ENCODE measurements at places on chromosomes 5 and 9. TPM values are rescaled to one million over a fixed set of nuclear protein-coding genes. Genes with fewer than 3 reads are reported as not detected.

GRCh38 chr9:126361810-126362238 lies 35.2 kb downstream of the MVB12B start:
- no peak overlapping the region for H3K27ac ChIP-seq
- no peaks in the 10 kb centered on the region for H3K36me3 ChIP-seq
- no peaks in the 10 kb centered on the region for H3K4me1 ChIP-seq

The TMED7 gene
- total RNA-seq, result 47.5 TPM

The PCDH1 gene
- total RNA-seq, result not detected

DNA sequence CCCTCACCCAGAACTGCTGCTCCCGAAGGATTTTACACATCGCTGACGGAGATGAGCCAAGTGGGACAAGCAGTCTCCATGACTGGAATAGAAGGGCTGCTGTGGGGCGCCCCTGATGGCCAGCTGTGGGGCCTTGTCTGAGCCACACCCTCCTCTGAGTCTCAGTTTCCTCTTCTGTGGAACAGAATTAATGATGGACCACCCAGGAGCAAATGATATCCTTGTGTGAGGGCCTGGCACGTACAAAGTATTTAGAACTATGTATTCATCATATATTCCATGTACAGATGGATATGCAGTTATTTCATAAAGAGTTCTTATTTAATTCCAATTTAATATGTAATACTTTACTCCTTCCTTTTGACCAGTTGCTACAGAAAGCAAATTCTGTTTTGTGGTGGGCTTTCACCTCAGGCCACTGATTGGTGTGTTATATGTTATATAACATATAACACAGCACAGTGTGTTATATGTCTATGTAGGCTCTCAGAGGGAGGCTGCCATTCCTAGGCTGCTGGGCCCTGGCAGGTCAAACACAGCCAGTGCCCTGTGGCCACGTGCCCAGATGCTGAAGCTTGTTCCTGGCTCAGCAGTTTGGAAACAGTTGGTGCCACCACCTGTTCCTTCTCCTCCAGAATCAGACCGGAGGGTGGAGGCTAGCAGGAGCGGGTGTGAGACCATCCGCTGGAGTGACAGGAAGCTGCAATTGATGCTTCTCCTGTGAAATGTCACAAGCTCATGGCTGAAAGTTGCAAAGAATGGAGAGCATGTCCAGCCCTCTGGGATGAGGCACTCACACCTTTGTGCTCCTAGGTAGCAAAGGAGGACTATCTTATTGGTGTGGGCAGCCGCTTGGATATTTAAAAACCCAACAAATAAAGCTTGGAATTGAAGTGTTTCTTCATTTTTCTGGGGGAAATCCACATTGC lies 4.4 kb upstream of the FGD3 start:
- peaks cover 4% of the 10 kb centered on the region for H3K36me3 ChIP-seq
- no peaks in the 10 kb centered on the region for H3K27me3 ChIP-seq
- H3K27ac ChIP-seq, result no peak overlapping the region
- H3K4me3 ChIP-seq, result no peak overlapping the region

DNA sequence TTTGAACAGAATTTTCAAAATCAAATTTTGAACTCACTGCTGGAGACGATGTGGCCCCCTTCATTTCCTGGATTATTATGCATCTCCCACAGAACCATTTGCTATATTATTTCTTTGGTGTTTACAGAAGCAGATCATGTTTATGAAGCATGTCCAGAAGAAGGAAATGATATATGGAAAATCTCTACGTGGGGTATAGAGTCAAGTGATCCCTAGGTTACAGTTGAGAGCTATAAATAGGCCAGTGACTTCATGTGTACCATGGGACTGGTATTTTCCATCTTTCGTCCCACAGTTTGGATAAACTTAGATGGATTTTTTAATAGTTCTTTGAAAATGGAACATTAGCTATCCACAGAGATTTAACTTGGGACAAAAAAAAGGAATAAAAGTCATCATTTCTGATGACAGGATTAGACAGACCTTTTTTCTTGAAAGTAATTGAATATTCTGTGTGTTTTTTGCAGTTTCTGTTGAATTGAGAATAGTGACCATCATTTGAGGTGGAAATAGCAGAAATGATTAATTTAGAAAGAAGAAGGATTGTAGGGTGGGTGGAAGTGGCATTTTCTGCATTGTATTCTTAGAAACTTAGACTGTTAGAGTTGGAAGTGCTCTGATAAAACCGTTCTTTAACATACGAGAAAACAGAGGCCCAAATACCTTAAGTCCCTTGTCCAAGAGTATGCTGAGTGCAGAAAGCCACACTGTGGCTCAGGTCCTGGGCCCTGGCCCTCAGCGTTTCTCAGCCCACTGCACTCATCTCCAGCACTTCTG lies 136.4 kb downstream of the PIP5K1B start:
- H3K4me1 ChIP-seq, result no peaks in the 10 kb centered on the region
- no peak overlapping the region for H3K27ac ChIP-seq
- H3K27me3 ChIP-seq, result no peaks in the 10 kb centered on the region
- no peak overlapping the region for H3K4me3 ChIP-seq
- no peak for DNase-seq

DNA sequence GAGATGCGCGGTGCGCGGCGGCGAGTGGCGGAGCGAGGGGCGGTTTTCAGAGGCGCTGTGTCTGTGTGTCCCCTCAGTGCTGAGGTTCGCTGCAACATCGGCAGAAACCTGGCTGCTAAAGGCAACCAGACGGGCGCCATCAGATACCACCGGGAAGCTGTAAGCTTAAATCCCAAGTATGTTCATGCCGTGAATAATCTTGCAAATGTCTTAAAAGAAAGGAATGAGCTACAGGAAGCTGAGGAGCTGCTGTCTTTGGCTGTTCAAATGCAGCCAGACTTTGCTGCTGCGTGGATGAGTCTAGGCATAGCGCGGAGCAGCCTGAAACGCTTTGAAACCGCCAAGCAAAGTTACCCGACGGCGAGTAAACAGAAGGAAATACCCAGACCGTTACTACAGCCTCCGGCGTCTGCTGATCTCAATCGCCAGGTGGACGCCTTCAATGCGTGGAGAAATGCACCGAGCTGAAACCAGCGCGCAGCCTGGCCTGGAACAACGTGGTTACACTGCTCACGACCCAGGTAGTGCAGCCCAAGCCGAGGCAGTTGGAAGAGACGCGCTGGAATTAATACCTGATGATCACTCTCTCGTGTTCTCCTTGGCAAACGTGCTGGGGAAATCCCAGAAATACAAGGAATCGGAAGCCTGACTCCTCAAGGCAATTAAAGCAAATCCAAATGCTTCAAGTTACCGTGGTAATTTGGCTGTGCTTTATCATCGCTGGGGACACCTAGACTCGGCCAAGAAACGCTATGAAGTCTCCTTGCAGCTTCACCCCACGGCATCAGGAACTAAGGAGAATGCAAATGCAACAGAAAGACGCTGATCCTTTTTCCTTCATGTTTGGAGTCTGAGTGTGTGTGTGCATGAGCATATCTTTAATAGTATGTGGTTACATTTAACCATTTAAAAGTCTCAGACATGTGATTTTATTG lies 15.9 kb downstream of the OR2V1 start:
- peaks cover 16% of the 10 kb centered on the region for H3K27me3 ChIP-seq
- no peaks in the 10 kb centered on the region for H3K4me1 ChIP-seq
- H3K4me3 ChIP-seq, result no peak overlapping the region

DNA sequence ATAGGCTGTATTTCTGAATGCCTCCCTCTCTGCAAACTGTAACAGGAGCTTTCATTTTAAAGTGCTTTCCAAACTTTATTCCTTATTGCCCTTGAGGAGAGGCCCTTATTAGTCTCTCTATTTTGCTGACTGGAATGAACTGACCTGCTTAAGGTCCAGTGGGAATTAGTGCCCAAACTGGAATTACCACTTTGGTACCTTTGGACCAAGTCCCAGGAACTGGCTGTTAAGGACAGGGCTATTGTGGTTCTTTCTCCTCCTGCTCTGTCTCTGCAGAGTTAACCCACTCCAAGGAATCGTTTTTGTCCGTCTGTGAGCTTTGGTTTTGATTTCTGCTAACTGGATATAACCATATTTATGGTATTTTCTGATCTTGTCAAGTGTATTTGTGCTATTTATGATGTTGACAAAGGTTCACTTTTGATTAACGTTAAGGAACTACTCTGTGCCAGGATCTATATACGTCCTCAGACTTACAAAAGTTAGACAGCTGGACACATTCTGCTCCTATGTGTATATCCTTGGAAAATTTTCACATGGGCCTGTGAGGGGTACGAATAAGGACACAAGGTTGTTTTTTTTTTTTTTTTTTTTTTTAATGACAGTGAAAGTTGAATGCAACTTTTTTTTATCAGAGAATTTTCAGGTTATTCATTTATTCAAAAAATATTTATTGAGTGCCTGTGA lies 189.1 kb upstream of the ANKRD55 start:
- no peak for DNase-seq
- no peaks in the 10 kb centered on the region for H3K36me3 ChIP-seq
- H3K4me1 ChIP-seq, result no peaks in the 10 kb centered on the region
- no peak overlapping the region for H3K4me3 ChIP-seq
- no peak overlapping the region for H3K27ac ChIP-seq

DNA sequence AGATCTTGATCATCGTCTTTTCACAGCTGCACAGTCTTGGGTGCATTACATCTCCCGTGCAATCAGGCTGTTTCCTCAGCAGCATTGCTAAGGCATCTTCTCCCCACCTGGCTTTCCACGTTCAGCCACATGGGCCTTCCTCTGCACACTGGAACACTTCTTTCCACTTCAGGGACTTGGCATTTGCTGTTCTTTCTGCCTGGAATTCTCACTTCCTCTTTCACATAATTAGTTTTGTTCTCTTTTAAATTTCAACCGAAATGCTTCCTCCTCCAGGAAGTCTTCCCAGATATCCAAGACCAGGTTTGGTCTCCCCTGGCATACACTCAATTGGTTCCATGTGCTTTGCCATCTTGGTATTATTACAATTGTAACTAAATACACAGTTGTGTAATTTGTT lies 43.8 kb downstream of the WHRN start:
- H3K27me3 ChIP-seq, result no peaks in the 10 kb centered on the region
- H3K4me1 ChIP-seq, result no peaks in the 10 kb centered on the region
- no peak overlapping the region for H3K27ac ChIP-seq
- H3K4me3 ChIP-seq, result no peak overlapping the region
- no peaks in the 10 kb centered on the region for H3K36me3 ChIP-seq

DNA sequence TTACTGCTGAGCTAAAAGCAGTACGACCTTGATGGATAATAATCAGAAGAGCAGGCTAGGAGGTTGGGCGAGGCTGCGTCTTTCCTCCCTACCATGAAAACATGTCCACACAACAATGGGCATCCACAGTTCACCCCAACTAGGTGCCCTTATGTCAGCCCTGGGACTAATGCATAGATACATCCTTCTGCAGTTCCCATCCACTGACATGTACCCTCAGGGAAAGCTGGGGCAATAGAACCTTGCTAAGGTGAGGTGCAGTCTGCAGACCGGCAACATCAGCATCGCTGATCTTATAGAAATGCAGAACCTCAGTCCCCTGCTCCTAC lies 697 bp upstream of the PRUNE2 start:
- H3K36me3 ChIP-seq, result no peaks in the 10 kb centered on the region
- H3K4me1 ChIP-seq, result no peaks in the 10 kb centered on the region
- no peak for DNase-seq
- no peak overlapping the region for H3K4me3 ChIP-seq
- no peak overlapping the region for H3K27ac ChIP-seq

- no peaks in the 10 kb centered on the region for H3K27me3 ChIP-seq
- no peaks in the 10 kb centered on the region for H3K4me1 ChIP-seq
- no peaks in the 10 kb centered on the region for H3K36me3 ChIP-seq
- DNase-seq, result no peak
- H3K4me3 ChIP-seq, result no peak overlapping the region
Measured at GRCh38 chr5:152329207-152329606, 75.9 kb downstream of the NMUR2 start.

- no peaks in the 10 kb centered on the region for H3K27me3 ChIP-seq
- no peak for DNase-seq
- no peak overlapping the region for H3K27ac ChIP-seq
Measured at GRCh38 chr9:121204121-121204520, 2.5 kb upstream of the RAB14 start.

The MCC gene
- total RNA-seq, result 0.81 TPM

DNA sequence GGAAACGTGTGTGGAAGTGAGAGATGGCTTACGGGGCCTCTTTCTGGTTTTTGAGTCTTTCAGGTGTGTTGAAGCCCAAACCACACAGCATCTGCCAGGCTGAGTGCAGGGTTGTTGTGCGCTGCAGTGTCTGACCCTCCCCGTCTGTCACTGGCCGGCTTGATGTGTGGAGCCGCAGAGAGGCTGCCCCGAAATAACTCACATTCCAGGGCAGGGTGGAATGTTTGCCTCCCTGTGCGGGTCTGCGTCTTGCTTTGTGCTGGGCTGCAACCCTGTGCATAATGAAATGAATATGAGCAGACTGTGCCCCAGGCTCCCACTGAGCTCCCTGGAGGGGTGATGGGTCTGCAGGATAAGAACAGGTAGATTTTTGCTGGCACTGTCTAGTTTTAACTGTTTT lies 9.9 kb upstream of the PLEKHG4B start:
- H3K36me3 ChIP-seq, result no peaks in the 10 kb centered on the region
- no peak overlapping the region for H3K4me3 ChIP-seq
- no peaks in the 10 kb centered on the region for H3K4me1 ChIP-seq

GRCh38 chr5:68225911-68226545 lies 10.5 kb downstream of the PIK3R1 start:
- H3K36me3 ChIP-seq, result no peaks in the 10 kb centered on the region
- no peak overlapping the region for H3K4me3 ChIP-seq
- no peak for DNase-seq
- H3K27ac ChIP-seq, result no peak overlapping the region
- no peaks in the 10 kb centered on the region for H3K27me3 ChIP-seq

The SLC45A2 gene
- total RNA-seq, result not detected

The ANKRD34B gene
- not detected for total RNA-seq

- H3K36me3 ChIP-seq, result no peaks in the 10 kb centered on the region
- H3K27me3 ChIP-seq, result no peaks in the 10 kb centered on the region
- DNase-seq, result no peak
- no peak overlapping the region for H3K4me3 ChIP-seq
Measured at GRCh38 chr9:111250875-111251842, 78.9 kb downstream of the OR2K2 start.

- H3K36me3 ChIP-seq, result no peaks in the 10 kb centered on the region
- no peak for DNase-seq
- H3K27me3 ChIP-seq, result no peaks in the 10 kb centered on the region
- no peak overlapping the region for H3K27ac ChIP-seq
Measured at GRCh38 chr9:111348821-111349271, 18.8 kb upstream of the OR2K2 start.

DNA sequence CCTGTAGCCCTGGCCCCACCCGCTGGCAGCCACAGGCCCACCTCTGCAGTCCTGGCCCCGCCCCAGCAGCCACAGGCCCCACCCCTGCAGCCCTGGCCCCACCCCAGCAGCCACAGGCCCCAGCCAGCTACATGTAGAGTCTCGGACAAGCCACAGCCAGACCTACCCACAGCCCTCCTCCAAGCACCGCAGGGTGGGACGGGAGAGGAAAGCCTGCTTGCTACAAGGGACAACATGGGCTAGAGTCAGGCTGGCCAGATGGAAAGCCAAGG lies 49.5 kb upstream of the SARDH start:
- no peak overlapping the region for H3K4me3 ChIP-seq
- DNase-seq, result no peak
- no peaks in the 10 kb centered on the region for H3K36me3 ChIP-seq
- no peak overlapping the region for H3K27ac ChIP-seq
- no peaks in the 10 kb centered on the region for H3K4me1 ChIP-seq

- no peak overlapping the region for H3K27ac ChIP-seq
- no peaks in the 10 kb centered on the region for H3K36me3 ChIP-seq
- no peaks in the 10 kb centered on the region for H3K4me1 ChIP-seq
Measured at GRCh38 chr5:142674531-142675469, 11.1 kb downstream of the FGF1 start.
